ENCODE measurements at places on chromosomes 7 and 10. TPM values are rescaled to one million over a fixed set of nuclear protein-coding genes. Genes with fewer than 3 reads are reported as not detected.

Gene KAZALD1
- total RNA-seq, result 1.3 TPM

Gene SVOPL
- not detected for total RNA-seq

Gene DPP6
- not detected for total RNA-seq

Gene TMEM196
- total RNA-seq, result not detected

Gene CRHR2
- total RNA-seq, result not detected

Gene PLEKHS1
- not detected for total RNA-seq

Gene UBE2D1
- 14.8 TPM for total RNA-seq

Gene POLR3A
- 17.0 TPM for total RNA-seq

Gene SCRN1
- total RNA-seq, result 2.1 TPM

Gene NUTM2E
- 0.12 TPM for total RNA-seq

Gene POLR2J2
- 5.0 TPM for total RNA-seq

Gene CFAP46
- not detected for total RNA-seq

GRCh38 chr7:15891151-15891881, 204.8 kb upstream of the MEOX2 start:
- H3K36me3 ChIP-seq, result no peaks in the 10 kb centered on the region
- no peaks in the 10 kb centered on the region for H3K27me3 ChIP-seq
- DNase-seq, result no peak

GRCh38 chr7:87129332-87129731, 22.9 kb upstream of the DMTF1 start:
- no peak for DNase-seq
- peaks cover 2% of the 10 kb centered on the region for H3K27me3 ChIP-seq
- no peaks in the 10 kb centered on the region for H3K36me3 ChIP-seq
- no peak overlapping the region for H3K4me3 ChIP-seq
- H3K27ac ChIP-seq, result no peak overlapping the region

- no peak overlapping the region for H3K4me3 ChIP-seq
- H3K27ac ChIP-seq, result no peak overlapping the region
- no peaks in the 10 kb centered on the region for H3K4me1 ChIP-seq
- H3K36me3 ChIP-seq, result no peaks in the 10 kb centered on the region
- H3K27me3 ChIP-seq, result no peaks in the 10 kb centered on the region
- no peak for DNase-seq
Measured at GRCh38 chr10:95532536-95532935, 28.6 kb downstream of the SORBS1 start.

GRCh38 chr7:6367701-6368211, 80.0 kb downstream of the DAGLB start:
- H3K4me3 ChIP-seq, result no peak overlapping the region
- no peaks in the 10 kb centered on the region for H3K36me3 ChIP-seq
- H3K27ac ChIP-seq, result no peak overlapping the region
- H3K4me1 ChIP-seq, result peaks cover 5% of the 10 kb centered on the region
- DNase-seq, result no peak

- no peaks in the 10 kb centered on the region for H3K36me3 ChIP-seq
- no peaks in the 10 kb centered on the region for H3K4me1 ChIP-seq
- H3K27ac ChIP-seq, result no peak overlapping the region
- no peak for DNase-seq
Measured at GRCh38 chr7:85125651-85126131, 61.2 kb downstream of the SEMA3D start.

- H3K36me3 ChIP-seq, result peaks cover 5% of the 10 kb centered on the region
- DNase-seq, result no peak
- peaks cover 15% of the 10 kb centered on the region for H3K4me1 ChIP-seq
- H3K4me3 ChIP-seq, result no peak overlapping the region
Measured at GRCh38 chr10:45564303-45564959, 108.1 kb downstream of the ZFAND4 start.

DNA sequence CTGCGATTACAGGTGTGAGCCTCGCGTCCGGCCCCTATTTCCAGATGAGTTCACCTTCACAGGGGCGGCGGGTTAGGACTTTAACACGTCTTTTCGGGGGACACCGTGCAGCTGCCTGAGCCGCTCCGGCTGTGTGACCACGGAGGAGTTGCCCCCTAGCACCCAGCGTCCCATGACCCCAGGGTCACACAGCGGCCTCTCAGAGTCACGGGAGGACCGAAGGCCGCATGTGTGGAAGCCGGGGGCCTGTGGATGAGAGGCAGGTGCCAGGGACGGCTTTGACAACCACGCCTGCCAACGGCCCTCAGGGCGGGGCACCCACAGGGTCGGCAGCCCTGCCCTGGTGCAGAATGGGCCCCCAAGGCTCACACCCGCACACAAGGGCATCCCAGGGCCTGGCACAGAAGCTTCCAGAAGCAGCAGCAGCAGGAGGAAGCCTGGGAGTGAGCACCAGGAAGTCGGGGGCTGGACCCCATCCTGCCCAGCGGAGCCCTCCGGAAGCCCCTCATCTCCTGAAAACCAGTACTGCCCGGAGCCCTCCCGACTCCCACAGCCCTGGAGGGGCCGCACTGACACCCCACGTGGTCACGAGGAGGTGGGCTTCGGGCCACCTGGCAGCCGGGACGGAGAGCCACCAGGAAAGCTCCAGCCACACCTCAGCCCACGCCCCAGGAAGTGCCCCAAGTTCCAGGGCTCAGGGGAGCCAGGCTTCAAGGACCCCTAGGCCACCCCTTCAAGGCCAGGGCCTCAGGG, 32.7 kb downstream of the ADAP1 start:
- H3K27me3 ChIP-seq, result no peaks in the 10 kb centered on the region
- peak; percentile 33 for DNase-seq
- H3K27ac ChIP-seq, result peak overlapping the region; percentile 92
- peak overlapping the region; percentile 8 for H3K4me3 ChIP-seq

GRCh38 chr7:109256762-109257560, 687.3 kb downstream of the DNAJB9 start:
- H3K27me3 ChIP-seq, result no peaks in the 10 kb centered on the region
- no peaks in the 10 kb centered on the region for H3K4me1 ChIP-seq
- no peak overlapping the region for H3K27ac ChIP-seq
- no peak overlapping the region for H3K4me3 ChIP-seq

- no peak overlapping the region for H3K4me3 ChIP-seq
- no peaks in the 10 kb centered on the region for H3K27me3 ChIP-seq
- H3K36me3 ChIP-seq, result no peaks in the 10 kb centered on the region
- peaks cover 23% of the 10 kb centered on the region for H3K4me1 ChIP-seq
Measured at GRCh38 chr10:68598978-68599770, 39.0 kb downstream of the TET1 start.

DNA sequence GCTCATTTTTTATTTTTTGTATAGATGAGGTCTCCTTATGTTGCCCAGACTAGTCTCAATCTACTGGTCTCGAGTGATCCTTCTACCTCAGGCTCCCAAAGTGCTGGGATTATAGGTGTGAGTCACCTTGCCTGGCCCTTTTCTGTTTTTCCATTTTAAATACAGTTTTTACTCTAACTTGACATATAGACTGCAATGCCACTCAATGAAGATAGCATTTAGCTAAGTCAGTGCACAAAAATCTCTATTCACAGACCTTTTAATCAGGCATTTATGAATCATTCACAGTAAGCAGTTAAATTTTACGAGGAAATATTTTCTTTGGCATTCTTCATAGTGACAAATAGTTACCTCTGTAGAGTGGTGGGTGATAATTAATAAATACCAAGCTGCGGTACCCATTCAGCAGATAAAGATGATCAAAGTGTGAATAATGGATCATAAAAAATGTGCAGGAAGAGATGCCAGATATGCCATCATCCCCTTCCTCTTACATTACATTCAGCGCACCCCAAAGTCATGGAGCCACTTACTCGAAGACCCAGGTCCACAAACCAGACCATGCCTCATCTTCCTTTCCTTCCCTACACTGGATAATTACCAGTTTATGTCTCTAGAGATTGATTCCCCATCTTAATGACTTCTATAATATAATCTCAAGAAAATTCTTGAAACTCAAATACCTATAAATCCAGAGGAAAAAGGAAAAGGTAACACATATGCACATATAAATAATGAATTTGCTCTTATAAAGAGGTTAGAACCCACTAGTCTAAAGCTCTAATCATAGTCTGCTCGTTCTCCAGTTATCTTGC, 56.0 kb downstream of the UBE2H start:
- no peak overlapping the region for H3K4me3 ChIP-seq
- H3K36me3 ChIP-seq, result peaks cover 7% of the 10 kb centered on the region
- H3K27ac ChIP-seq, result no peak overlapping the region
- DNase-seq, result no peak
- no peaks in the 10 kb centered on the region for H3K27me3 ChIP-seq

- H3K27ac ChIP-seq, result no peak overlapping the region
- no peaks in the 10 kb centered on the region for H3K36me3 ChIP-seq
Measured at GRCh38 chr10:78803710-78804109, 265.1 kb upstream of the ZMIZ1 start.

GRCh38 chr7:99380823-99381663, 6.5 kb downstream of the ARPC1B start:
- H3K4me3 ChIP-seq, result peak overlapping the region; percentile 81
- peaks cover 68% of the 10 kb centered on the region for H3K4me1 ChIP-seq
- peaks cover 41% of the 10 kb centered on the region for H3K36me3 ChIP-seq
- no peaks in the 10 kb centered on the region for H3K27me3 ChIP-seq
- peak; percentile 96 for DNase-seq

DNA sequence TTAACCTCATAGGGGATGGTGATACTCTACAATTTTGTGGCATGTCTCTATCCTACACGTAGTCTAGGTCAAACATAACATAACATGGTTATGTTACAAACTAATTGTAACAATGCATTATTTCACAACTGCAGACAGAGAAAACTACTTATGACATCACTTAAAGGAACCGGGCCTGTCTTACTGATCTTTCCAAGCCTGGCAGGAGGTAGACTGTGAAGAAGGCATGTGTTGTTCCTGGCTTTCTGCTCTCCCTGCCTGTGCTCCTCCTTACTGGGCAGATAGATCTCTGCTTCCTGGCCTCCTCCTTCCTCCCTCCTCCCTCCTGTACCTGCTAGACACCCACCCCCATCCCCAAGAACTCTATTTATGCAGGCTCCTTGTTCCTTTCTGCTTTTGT, 5.4 kb downstream of the CACNB2 start:
- no peak overlapping the region for H3K4me3 ChIP-seq
- peaks cover 17% of the 10 kb centered on the region for H3K27me3 ChIP-seq
- H3K4me1 ChIP-seq, result peaks cover 4% of the 10 kb centered on the region
- H3K27ac ChIP-seq, result no peak overlapping the region
- DNase-seq, result no peak

DNA sequence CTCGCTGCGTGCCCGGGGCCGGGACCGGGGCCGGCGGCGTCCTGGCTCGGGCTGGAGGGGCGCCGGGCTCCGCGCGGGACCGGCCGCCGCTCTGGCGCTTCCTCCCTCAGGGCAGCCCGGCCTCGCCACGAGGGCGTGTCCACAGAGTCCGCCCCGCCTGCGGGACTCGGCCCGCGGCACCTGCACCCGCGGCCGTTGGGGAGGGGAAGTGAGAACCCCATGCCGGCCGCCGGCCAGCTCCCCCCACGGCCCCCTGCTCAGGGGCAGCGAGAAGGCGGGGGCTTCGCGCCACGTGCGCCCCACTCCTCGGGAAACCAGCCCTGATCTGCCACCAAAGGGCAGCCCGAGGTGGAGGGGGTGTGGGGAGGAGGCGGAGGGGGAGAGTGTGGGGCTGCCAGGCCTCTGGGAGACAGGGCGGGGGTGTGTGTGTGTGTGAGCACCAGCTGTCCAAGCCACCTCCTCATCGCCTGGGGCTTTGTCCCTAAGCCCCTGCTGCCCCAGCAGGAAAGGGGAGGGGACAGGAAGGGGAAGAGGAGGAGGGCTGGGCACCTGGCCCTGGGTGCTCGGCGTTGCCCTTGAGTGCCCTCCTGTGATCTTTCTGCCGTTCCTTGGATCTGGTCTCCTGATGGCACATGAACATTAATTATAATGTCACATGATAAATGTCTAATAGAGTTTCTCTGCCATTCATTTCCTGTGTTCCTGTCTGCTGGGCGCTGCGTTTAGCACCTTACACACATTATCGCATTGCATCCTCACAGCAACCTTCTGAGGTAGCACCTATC, at the start of gene PIK3AP1:
Gene PIK3AP1 (minus strand): TSS at position 93 of the 785 bp plus-strand sequence. CDS start 120 bp downstream, outside the sequence.
- no peak within 1 kb of the TSS for H3K27ac ChIP-seq
- H3K27me3 ChIP-seq, result peaks cover 1% of the 10 kb centered on the region
- DNase-seq, result peak; percentile 48
- H3K4me3 ChIP-seq, result peak within 1 kb of the TSS; percentile 89
- H3K36me3 ChIP-seq, result no peaks in the 10 kb centered on the region

DNA sequence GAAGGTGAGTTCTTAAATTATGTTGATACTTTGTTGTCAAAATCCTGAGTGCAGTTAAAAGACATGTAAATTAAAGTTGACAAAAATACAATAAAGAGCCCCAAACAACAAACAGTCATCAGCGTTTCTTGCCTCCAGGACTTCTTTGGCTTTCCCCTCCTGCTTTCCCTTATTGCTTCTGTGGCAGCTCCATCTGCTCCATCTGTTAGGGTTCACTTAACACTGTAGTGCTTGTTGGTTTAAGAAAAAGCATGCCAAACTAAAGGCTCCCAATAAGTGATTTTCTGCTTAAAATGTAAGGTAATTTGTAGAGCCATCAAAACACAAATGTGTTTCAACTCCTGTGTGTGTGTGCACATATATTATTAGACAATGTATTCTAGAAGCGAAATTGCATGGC, 254.3 kb upstream of the GNAI1 start:
- H3K27me3 ChIP-seq, result no peaks in the 10 kb centered on the region
- H3K4me1 ChIP-seq, result no peaks in the 10 kb centered on the region
- H3K27ac ChIP-seq, result no peak overlapping the region
- no peak overlapping the region for H3K4me3 ChIP-seq

- peaks cover 26% of the 10 kb centered on the region for H3K4me1 ChIP-seq
- H3K27ac ChIP-seq, result no peak overlapping the region
- no peak overlapping the region for H3K4me3 ChIP-seq
- H3K27me3 ChIP-seq, result peaks cover 7% of the 10 kb centered on the region
- DNase-seq, result peak; percentile 4
- H3K36me3 ChIP-seq, result peaks cover 10% of the 10 kb centered on the region
Measured at GRCh38 chr7:157506268-157506667, 169.5 kb downstream of the DNAJB6 start.

GRCh38 chr7:148622887-148623585, 32.5 kb downstream of the C7orf33 start:
- H3K4me1 ChIP-seq, result peaks cover 26% of the 10 kb centered on the region
- H3K4me3 ChIP-seq, result no peak overlapping the region
- peaks cover 25% of the 10 kb centered on the region for H3K27me3 ChIP-seq
- no peak for DNase-seq

- H3K27ac ChIP-seq, result no peak within 1 kb of the TSS
- H3K36me3 ChIP-seq, result peaks cover 4% of the 10 kb centered on the region
- peaks cover 14% of the 10 kb centered on the region for H3K27me3 ChIP-seq
- no peak within 1 kb of the TSS for H3K4me3 ChIP-seq
- no peaks in the 10 kb centered on the region for H3K4me1 ChIP-seq
- no peak for DNase-seq
Measured at GRCh38 chr10:107163881-107164861, at the start of gene SORCS1. SORCS1 (minus strand) TSS chr10:107164706.

DNA sequence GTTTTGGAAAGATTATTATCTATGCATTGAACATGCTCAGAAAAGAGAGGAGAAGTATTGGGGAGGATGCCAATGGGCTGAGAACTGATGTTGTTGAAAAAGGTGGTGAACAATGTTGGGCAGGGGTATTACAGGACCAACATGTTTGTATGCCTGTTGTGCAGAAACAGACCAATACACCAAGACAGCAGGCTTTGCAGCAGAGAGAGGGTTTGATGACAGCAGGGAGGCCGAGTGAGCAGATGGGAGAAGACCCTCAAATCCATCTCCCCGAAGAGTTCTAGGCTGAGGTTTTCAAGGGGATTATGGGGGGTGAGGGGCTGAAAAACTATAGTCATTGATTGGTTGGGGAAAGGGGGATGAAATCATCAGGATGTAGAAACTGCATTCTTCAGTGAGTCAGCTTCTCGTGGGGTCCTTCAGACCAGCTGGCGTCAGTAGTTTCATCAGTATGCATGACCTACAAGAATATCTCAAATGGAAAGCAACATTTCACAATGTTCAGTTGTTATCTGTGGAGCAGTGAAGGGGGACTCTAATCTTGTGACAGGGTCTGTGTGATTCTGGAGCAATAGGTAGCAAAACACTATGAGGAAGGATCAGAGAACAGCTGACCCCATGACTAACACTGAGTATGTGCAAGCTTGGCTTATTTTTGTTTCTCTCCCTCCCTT, 167.8 kb downstream of the BAMBI start:
- no peaks in the 10 kb centered on the region for H3K27me3 ChIP-seq
- no peak overlapping the region for H3K4me3 ChIP-seq
- H3K27ac ChIP-seq, result no peak overlapping the region
- DNase-seq, result no peak
- no peaks in the 10 kb centered on the region for H3K36me3 ChIP-seq
